Cortex of kidney (tissue), 1 donor: ENCODE measurements at places on chromosomes 3 and 15.

- no peak for DNase-seq
Measured at GRCh38 chr3:61146010-61146890, 105.0 kb downstream of the FHIT start.

GRCh38 chr3:72245183-72245811, 460.3 kb upstream of the PROK2 start:
- no peak for DNase-seq

GRCh38 chr3:8743021-8743601, 9.5 kb downstream of the CAV3 start:
- DNase-seq, result no peak

GRCh38 chr3:83065851-83066460, 1304.5 kb upstream of the GBE1 start:
- DNase-seq, result no peak

DNA sequence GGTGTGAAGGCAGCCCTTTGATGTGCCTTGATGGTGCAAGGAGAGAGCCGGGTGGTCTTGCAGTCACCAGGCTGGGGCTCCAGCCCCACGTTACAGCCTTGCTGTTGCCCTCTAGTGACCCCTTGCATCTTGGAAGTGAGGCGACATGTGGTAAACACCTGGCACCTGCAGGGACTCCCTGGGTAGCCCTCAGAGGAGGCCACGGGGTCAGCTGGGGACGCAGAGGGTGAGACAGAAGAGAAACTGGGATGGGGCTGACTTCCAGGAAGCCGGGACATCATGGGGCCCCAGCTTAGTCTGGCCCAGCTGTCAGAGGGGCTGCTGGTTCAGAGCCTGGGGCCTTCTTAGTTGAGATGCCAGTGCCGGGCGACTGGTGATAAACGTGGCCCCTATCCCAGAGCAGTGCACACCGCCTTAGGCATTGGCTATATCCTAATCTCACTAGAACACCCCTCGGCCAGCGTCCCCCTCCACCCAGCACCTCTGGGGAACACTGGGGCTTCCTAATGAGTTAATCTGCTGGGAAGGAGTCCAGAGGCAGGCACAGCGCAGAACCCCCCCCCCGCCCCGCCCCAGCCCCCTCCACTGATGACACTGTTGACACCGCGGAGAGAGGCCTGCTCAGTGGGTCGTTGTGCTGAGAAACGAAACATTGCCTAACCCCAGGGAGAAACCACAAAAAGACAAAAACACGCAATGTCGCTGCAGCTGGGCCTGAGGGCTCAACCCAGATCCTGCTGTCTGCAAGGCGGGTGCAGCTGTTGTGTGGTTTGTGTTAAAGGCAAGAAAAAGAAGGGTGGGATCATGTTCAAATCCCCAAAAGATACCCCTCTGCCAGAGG, 60.5 kb upstream of the KLF13 start:
- DNase-seq, result no peak
